ENCODE measurements at places on chromosomes 1 and 21.

DNA sequence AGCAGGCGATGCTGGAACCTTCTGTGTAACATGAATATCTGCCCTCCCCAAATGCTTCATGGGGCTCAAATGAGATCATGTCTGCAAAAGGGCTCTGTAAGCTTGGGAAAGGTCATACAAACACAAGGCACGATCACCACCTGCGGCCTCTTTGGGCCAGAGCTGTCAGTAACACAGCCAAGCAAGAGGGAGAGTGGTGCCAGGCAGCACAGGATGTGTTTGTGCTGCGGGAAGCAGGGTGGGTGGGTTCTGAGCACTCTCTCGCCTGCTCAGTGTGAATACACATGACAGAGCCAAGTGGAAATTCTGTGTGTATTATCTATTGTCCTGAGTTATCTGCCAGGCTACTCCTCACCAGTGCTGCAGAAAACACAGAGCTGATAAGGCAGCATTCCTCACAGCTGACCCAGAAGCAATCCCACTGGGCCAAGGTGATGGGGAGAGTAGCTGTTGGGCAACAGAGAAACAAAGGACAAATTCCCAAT lies 101.2 kb downstream of the LAMC2 start:
- no peak for DNase-seq

DNA sequence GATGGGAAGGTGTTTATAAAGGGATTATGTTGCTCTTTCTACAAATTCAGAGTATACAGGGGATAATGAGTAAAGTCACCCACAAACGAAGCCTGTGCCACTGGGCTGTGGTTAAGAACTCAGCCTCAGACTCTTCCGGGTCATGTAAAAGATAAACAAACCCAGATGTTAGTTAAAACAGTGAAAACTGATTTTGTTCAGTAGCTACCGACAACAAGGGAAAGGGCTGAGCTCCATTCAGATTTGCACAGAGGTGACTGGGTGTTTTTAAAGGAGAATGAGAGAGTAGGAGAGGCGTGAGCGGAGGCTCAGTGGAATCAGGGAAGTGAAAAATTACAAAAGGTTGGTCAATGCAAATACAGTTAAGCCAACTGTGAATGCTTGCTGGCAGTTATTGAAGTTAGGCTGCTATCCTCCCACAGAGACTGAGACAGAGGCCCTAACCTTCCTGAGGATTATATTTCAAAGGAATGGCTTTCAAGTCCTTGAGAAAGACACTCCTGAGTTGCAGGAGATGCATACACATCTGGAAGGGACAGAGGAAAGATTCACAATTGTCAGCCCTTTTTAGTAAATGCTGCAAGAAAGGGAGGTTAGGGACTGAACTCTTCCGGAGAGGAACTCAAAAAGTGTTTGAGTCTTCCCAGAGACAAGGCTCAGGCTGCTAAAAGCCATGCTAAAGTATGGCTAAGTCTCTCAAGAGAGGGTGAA lies 29.9 kb upstream of the SAMD13 start:
- peak; percentile 3 for DNase-seq

DNA sequence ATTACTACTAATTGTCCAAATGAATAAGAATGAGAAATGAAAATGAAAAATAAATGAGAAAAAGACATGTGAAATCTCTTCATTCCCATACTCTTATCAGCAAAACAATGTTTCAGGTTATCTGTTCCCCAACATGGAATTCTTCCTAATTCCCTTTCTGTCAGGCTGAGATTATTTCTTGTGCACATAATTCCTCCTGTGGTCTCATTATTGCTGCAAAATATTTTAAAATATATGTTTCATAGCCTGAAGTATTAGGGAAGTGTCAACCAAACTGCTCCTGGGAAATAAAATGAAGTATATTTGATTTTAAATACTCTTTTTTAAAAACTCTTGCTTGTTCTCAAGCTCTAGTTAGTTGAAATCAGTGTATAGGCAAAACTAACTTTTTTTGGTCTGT lies 314.9 kb downstream of the USP25 start:
- no peak for DNase-seq

- no peak for DNase-seq
These were observed 204.1 kb downstream of the MATN1 start for GRCh38 chr1:30519201-30519763.

GRCh38 chr1:226405411-226405988 lies 2.4 kb downstream of the PARP1 start:
- DNase-seq: peak; percentile 56

DNA sequence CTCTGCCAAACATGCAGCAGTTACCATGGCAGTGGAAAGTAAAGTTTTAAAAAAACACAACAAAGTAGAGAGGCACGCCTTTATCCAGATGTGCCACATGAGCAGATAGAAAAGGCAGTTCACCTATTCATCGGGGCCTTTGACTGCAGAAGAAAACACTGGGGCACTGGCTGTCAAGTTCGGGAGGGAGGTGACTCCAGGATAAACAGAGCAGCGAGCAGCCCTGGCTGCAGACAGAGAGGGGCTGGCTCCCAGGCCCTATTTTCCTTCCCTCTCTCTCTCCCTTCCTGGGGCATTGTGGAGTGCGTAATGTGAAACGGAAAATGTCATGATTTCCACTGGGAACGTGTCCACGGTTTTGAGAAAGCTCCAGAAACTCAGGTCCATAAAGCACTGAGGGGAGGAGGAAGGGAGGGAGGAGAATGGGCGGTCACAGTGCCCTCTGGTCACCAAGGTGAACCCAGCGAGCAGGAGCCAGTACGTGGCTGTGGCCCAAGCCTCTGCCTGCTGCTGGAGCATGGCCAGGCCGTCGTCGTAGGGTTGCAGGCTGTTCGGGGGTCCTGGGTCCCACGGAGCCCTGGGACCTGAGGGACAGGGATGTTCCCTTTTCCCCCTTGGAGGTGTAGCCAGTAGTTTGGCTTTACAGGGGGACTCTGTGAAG lies 114.7 kb upstream of the IRF2BP2 start:
- DNase-seq: no peak

GRCh38 chr1:19352839-19353238 lies 40.7 kb downstream of the SLC66A1 start:
- DNase-seq: no peak
